ENCODE measurements at places on chromosomes 4 and X.
A peak's percentile ranks its signal among the peaks of the same experiment; 100 is the strongest.

- no peak for DNase-seq
Measured at GRCh38 chr4:20496068-20496467, 204.2 kb upstream of the PACRGL start.

- no peak for DNase-seq
Measured at GRCh38 chr4:47444031-47444430, 19.5 kb downstream of the COMMD8 start.

DNA sequence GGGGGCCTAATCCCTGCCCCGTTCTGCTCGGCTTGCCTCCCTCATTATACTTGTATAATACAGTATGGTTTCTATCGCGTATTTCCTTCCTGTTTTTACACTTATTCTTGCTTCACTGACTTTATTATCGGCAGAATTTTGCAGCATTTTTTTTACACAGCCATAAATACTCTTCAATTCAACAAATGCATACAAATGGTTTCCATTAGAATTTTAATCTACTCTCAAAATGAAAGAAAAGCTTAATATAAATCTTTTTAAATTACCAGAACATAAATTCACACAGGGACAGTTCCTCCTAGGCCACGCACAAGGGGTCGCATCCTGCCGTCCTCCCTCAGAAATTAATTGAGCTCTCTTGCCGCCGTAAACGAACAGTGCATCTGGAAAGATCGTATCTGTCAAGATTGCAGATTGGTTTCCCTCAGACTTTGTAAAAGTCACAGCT, 42.9 kb downstream of the DCTD start:
- no peak for DNase-seq

- peak; percentile 36 for DNase-seq
Measured at GRCh38 chr4:15149839-15150592, 147.7 kb downstream of the CPEB2 start.

DNA sequence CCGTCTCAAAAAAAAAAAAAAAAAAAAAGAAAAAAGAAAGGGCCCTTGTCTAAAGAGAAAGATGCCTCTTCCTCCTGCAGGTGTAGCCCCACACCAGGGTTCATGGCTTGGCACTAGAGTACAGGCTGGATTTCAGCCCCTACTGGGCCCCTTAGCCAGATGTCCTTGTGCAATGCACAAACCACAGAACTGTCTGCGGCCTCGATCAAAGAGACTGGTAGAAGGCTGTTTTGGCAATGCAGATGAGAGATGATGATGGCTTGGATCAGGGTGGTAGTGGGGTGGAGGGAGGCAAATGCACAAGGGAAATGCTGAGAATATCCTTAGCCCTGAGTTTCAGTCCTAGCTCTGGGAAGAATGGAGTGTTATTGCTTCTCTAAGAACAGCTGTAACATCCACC, 26.5 kb upstream of the TSR2 start:
- no peak for DNase-seq

- no peak for DNase-seq
Measured at GRCh38 chr4:7691982-7692381, 247.7 kb downstream of the AFAP1 start.

DNA sequence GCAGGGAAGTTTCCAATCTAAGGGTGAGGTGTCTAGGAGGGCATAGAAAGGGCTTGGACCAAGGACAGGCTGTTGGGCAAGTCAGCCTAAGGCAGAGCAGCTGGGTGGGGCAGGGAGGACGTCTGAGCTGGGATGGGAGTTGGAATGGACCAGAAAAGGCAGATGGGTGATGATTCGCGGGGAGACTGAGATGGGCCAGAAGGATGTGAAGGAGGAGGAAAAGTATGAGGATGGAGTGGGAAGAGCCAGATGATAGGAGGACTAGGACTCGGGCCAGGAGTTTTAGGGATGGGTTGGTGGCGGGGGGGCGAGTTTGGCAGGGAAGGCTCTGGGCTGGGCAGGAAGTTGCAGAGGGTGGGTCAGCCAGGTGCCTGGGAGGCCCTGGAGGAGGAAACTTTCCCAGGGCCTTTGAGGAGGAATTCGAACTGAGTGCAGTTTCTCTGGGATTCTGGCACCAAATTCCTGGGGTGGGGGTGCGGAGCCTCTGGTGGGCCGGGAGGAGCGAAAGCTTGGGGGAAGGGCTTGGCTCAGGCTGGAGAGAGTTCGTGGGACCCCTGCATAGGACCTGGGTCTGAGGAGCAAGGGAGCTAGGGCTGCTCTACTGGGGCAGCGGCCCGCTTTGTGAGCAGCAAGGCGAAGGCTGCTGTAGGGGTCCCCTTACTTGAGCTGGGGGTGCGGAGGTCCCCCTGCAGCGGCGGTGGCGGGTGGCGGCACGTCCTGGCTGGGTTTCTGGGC, 8.7 kb upstream of the TIMP1 start:
- no peak for DNase-seq

DNA sequence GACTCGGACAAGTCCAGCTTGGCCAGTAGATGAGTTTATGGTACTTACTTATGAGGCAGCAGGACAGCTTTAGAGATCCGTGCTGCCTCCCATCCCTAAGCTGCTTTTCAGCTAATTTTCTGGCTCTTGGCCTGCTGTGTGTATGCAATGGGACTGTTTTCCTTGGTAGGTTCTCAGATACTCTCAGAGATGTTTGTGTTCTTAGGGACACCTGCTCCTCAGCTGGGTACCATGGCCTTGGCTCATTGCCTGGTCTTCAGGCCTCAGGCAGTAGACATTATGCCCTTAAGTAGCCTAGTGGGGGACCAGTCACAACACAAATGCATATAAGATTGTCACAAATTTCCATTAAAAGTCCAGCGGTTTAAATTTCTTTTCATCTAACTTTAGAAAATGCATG, 688.0 kb downstream of the PCDH7 start:
- no peak for DNase-seq

GRCh38 chr4:8250637-8251036, 18.9 kb upstream of the HTRA3 start:
- DNase-seq, result no peak

DNA sequence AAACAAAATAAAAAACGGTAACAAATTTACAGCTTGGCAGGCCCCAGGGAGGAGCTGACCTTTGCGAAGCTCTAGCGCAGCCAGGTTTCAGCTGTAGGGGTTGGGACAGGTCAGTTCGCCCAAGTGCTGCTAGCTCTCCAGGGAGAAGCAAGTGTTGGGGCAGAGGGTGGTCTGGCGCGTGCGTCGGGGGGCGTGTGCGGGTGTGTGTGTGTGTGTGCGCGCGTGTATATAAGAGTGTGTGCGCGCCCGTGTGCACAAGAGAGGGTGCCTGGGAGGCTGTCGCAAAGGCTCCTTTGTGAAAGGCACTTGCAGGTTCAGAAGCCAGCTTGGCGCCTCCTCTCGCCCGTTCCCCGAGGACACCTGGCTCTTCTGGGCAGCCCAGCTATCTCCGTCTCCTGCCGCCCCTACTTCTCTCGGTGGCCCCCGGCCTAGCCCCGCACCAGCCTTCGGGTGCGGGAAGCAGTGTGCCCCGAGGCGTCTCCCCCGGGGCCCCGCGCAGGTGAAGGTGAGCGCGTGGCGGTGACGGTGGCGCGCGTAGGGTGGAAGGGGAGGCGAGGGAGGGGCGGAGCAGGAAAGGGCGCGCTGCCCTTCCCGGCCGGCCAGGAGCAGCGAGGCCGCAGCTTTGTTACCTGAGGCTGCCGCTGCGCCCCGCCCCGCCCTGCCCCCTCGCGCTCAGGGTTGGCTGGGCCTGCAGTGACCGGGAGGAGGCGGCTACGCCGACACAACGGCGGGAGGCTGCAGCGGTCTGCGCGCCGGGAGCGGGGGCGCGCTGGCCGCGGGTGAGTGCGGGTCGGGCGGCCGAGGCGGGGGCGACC, at the start of gene FHDC1:
TSS of gene FHDC1 (plus strand) at position 693 of the 815 bp plus-strand sequence. CDS start 6,735 bp downstream, outside the sequence.
- DNase-seq, result no peak

GRCh38 chr4:1723131-1723801, 1.9 kb downstream of the TACC3 start:
- no peak for DNase-seq

DNA sequence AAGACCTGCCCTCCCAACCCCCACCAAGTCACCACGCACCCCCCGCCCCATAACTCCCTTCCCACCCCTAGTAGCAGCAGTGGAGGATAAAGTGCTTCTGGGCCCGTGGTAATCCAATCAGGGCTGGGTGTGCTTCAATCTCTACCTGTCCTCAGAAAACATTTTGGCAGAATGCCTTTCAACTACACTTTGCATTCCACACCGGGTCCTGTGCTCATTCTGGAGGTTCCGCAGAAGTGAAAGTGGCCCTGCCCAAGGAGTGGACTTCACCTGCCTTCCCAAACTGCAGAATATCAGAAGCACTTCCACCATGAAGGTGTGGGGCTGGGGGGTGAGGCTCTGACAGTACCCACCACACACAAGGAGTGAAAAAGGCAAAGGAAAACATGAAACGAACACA, 322.3 kb downstream of the DHX15 start:
- no peak for DNase-seq

DNA sequence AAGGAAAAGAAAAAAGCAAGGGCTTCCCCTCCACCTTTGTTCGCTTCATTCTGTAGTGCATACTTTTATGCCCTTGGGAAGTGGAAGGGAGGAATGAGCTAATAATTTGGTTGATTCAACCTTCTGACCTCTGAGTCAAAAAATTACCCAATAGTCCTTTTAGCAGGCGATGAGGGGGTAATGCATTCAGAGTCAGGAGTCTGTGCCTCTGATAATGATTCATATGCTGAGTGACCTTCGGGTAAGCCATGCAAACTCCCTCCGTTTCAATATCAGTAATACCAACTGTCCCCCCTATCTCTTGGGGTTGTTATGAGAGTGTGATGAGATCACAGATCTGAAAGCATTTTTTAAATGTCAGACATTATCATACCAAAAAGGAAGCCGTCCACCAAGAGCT, 41.6 kb upstream of the ACSL4 start:
- no peak for DNase-seq

DNA sequence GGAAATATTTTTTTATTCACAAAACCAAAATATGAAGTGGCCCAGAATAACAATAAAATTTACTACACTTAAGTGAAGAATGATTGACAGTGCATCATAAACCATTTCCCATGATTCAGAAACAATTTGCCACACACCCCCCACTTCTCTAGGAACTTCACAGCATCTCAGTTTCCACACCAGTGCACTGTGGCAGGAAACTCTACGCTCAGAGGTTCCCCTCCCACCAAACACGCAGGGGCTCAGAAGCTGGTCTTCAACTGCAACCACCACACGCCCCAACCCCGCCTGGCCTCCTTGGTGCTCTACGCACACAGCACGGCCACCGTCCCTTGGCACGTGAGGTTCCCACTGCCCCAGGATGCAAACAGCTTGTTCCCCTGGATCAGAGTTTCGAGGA, 63.7 kb downstream of the ZFYVE28 start:
- DNase-seq, result no peak

DNA sequence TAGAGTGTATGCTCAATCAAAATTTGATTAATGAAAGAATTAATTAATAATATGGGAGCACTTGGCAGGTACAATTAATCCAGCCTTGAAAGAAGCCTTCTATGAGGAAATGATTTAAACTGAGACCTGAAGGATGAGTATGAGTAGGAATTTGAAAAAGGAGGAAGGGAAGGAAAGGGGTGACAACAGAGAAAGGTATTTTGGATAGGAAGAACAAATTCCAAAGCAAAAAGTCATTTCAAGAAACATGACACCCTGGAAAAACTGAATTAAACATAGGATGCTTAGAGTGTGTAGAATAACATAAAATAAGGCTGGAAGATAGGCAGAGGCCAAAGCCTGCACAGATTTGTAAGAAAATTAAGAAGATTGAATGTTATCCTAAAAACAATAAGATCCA, 29.6 kb downstream of the PHOX2B start:
- DNase-seq, result no peak

DNA sequence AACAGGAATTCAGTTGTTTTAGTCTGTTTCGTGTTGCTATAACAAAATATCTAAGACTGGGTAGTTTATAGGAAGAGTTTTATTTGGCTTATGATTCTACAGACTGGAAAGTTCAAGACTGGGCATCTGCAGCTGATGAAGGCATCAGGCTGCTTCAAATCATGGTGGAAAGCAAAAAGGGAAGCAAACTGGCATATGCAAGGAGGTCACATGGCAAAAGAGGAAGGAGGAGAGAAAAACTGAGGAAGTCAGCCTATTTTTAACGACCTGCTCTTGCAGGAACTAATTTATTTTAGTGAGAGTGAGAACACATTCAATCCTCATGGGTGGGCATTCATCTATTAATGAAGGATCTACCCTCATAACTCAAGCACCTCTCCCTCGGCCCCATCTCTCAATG, 363.1 kb upstream of the HS3ST1 start:
- no peak for DNase-seq

DNA sequence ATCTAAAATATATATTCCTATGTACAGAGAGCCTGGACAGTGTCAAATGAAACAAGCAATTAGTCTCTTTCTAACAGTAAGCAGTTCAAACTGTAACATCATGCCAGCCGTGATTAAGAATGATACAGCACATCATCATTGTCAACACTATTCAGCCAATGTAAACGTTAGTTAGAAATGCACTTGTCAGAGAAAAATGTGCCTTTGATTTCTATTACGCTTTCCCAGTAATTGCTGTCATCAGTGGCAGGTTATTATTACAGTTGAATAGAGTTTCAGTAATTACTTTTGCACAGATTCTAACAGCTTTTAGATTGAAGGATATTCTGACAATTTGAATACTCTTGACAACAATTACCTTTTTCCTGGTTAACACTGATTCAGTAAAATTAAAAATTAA, 1007.1 kb downstream of the SH3BGRL start:
- no peak for DNase-seq

GRCh38 chr4:181569553-181569952, 673.6 kb upstream of the TENM3 start:
- DNase-seq, result no peak

DNA sequence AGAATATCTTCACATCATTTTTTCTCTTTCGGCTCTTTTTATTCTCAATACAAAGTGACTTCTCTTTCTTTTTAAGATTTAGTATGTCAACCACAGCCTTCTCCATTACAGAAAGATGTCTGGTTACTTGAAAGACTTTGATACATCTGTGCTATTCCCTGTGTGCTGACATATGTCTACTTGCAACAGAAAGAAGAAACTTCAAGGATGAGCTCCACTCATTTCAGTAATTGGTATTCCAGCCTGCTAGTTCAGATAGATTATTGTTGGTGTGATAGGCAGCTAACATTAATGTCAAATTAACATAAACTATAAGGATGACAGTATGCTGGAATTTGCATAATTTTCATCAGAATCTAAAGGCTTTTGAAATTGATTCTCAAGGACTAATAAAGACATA, 948.7 kb downstream of the PCDH18 start:
- no peak for DNase-seq

DNA sequence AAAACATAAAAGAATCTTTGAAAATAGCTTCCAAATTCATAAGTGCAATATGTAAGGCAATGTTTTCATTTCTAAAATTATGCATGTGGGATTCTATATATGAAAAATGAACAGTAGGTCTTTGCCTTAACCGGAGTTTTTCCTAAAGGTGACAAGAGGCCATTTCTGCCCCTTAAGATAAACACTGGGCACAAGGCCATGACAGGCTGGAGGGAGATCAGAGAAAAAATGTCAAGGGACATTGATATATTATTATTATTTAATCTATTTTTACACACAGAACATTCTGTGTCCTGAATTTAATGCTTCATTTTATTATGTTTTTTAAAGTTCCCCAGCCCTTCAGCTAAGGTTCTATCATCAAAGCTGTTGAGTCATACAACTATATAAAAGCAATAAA, 118.8 kb downstream of the CHM start:
- no peak for DNase-seq

- no peak for DNase-seq
Measured at GRCh38 chr4:101326576-101326975, 20.8 kb downstream of the PPP3CA start.

Data from SW 1271 (cell line).